MCF 10A (cell line): ENCODE measurements at places on chromosomes 6 and 20. TPM values are rescaled to one million over a fixed set of nuclear protein-coding genes. Genes with fewer than 3 reads are reported as not detected.

The OR2H1 gene
- not detected in 2 replicates for total RNA-seq

The EYA4 gene
- not detected in 2 replicates for total RNA-seq

The PDE10A gene
- total RNA-seq: 0.88 and 1.8 TPM in 2 replicates

The BPIFB4 gene
- total RNA-seq: not detected in 2 replicates

The PLCB4 gene
- total RNA-seq: 0.22 and 0.91 TPM in 2 replicates
